Psoas muscle (tissue), 8 donors: ENCODE measurements at places on chromosomes 12 and 14. TPM values are rescaled to one million over a fixed set of nuclear protein-coding genes. Genes with fewer than 3 reads are reported as not detected.

DNA sequence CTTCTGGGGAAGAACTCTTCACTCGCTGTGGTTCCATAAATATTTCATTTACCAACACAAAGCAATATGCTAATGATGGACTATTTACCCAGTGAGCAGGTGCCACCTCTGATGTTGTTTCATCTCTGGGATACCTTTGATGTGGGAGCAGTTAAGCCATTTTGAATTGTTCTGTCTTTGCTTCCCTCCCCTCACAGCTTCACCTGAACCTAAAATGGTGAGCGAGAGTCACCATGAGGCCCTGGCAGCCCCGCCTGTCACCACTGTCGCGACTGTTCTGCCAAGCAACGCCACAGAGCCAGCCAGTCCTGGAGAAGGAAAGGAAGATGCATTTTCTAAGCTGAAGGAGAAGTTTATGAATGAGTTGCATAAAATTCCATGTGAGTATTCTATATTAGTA lies 352.7 kb downstream of the SYT1 start:
- DNase-seq = no peak

DNA sequence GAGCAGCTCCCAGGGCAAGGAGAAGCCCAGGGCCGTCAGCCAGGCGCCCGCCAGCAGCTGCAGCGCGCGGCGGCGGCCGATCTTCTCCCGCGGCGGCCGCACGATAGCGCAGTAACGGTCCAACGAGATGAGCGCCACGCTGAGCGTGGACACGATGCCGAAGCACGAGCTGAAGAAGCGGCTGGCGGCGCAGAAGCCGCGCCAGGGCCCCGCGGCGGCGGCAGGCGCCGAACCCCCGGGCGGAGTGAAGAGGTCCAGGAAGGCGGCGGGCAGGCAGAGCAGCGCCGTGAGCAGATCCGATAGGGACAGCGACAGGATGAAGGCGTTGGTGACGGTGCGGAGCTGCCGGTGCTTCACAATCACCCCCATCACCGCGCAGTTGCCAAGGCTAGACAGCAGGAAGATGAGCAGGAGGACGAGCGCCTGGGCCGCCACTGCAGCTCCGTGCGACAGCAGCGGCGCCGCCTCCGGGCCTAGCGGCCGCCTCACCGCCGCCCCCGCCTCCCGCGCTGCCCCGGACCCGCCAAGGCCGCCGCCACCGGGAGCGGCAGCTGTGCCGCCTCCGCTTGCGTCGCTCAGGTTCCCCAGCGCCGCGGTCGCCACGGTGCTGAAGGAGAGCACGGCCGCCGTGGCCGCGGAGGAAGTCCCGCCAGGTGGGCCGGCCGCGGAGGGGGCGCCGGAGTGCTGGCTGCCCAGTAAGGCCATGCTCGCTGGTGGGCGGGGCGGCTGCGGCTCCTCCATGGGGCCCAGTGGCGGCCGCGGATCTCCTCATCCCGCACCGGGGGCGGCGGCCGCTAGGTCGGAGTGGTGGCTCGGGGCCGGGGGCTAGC lies 479 bp downstream of the GPR135 start:
- DNase-seq = peak; percentile 77

DNA sequence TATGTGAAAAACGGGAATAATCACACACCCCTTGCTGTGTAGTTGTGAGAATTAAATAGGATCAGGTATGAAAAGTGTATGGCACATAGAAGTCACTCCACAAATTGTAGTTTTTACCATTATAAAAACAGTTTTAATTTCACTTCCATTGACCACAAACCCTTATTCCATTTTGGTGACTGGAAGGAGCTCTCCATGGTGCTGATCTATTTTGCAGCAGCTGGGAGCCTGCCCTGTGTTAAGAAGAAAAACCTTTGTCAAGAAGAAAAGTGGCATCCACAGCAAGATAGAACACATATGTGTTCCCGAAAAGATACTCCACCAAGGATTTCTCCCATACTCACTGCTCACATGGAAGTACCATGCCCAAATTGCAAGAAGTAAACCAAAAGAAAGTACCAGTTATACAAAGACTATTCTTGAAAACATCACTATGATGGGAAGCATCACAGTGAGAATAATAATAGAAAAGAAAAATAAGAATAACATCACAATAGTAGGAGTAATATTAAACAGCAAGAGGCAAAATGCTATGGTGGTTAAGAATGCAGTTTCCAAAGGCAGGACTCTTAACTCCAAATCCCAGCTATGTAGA lies 58.7 kb downstream of the TUNAR start:
- DNase-seq = no peak

Gene RAD51B
- total RNA-seq = 2.2 TPM
